ENCODE measurements at places on chromosomes 4 and X.

DNA sequence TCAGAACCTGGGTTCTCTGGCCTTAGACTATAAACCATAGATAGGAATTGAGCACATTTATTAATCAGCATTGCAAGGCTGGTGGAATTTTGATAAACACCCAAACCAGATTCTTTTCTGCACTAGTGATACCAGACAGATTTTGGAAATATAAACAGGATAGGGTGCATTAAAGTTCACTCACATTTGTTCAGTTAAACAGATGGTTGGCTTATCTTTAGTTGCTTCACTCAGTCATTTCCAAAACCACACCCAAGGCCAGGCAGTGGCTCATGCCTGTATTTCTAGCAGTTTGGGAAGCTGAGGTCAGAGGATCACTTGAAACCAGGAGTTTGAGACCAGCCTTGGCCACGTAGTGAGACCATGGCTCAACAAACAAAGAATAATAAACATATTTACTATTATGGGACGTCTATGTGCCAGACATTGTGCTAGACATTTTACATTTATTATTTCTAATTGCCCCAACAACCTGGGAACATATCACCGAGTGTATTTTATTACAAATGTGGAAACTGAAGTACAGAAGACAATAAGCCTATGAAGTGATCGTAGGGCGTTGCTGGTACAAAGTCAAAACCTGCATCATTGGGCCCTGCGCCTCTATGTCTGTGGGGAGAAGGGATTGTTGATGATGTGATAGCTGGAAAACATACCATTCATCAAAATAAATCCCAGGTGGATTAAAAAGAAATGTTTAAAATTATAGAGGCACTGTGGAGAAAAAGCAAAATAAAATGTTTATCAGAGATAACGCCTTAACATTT, 15.0 kb downstream of the ADD1 start:
- DNase-seq: no peak

DNA sequence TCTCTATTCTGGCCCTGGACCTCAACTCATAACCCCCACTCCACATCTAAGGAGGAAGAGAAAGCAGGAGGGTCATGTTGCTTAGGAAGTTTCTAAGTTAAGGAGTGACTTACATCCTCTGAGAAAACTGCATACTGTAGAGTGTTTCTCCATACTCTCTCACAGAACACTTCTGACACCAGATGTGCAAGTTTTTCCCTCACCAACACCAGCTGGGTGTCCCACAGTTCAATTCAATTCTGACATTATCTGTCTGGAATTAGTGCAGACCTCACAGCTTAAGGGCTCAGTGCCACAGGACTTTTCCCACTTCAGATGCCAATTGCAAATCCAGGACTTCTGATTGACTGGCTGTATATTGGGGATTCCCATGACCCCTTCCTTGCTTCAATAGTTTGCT, 89.0 kb upstream of the SFRP2 start:
- no peak for DNase-seq

- DNase-seq: no peak
Observed at GRCh38 chrX:95919605-95920004, 765.0 kb upstream of the DIAPH2 start.

- no peak for DNase-seq
Observed at GRCh38 chr4:48333587-48333986, 7.7 kb upstream of the SLAIN2 start.

- no peak for DNase-seq
Observed at GRCh38 chr4:87419578-87420249, 2.7 kb upstream of the NUDT9 start.

DNA sequence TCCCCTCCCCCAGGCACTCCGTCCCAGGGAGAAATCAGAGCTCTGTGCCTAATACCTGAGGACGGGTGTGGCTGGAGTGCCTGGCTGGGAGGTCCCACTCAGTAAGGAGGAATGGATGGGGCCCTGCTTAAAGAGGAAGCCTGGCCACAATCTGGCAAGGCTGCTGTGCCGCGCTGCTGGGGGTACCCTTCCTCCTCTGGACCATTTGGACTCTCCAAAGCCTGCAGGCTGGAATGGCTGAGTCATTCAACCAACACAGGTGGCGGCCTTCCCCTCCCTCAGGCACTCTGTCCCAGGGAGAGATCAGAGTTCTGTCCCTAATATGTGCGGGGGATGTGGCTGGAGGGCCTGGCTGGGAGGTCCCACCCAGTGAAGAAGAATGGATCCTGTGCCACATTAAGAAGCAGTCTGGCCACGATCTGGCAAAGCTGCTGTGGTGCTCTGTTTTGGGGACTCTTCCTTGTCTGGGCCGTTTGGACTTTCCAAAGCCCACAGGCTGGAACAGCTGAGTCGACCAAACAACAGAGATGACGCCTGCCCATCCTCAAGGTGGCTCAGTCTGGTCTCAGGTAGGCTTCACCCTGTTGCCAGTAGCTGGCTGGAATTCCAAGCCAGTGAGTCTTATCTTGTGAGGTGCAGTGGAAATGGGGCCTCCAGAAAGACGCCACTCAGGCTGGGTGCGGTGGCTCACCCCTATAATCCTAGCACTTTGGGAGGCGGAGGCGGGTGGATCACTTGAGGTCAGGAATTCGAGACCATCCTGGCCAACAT, 127.3 kb upstream of the HUWE1 start:
- no peak for DNase-seq

- DNase-seq: no peak
Observed at GRCh38 chrX:152202886-152203285, 64.5 kb upstream of the MAGEA10 start.

- DNase-seq: no peak
Observed at GRCh38 chrX:21155916-21156315, 218.3 kb upstream of the CNKSR2 start.

GRCh38 chr4:159368320-159368719, 265.4 kb downstream of the RAPGEF2 start:
- no peak for DNase-seq

- DNase-seq: no peak
Observed at GRCh38 chr4:158605393-158605792, 66.3 kb downstream of the C4orf46 start.
